ENCODE measurements at places on chromosomes 4 and X.

DNA sequence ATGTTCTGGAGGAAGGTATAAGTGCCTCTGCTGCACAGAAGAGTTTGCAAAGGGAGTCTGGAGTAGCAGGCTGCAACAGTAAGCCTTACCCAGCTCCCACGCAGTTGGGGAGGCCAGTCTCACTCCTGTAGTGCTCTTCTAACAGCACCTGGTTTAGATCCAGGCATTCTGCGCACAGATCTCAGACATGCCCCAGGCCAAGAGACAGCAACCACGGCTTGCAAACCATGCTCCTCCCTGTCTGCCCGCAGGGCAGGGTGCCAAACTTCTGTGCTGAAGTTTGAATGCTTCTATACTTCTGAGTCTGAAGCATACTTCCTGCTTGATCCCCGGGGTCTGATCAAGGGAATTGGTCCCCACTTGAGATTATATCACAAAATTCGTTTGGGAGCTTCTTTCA lies 106.3 kb downstream of the LINC00632 start:
- DNase-seq: no peak

DNA sequence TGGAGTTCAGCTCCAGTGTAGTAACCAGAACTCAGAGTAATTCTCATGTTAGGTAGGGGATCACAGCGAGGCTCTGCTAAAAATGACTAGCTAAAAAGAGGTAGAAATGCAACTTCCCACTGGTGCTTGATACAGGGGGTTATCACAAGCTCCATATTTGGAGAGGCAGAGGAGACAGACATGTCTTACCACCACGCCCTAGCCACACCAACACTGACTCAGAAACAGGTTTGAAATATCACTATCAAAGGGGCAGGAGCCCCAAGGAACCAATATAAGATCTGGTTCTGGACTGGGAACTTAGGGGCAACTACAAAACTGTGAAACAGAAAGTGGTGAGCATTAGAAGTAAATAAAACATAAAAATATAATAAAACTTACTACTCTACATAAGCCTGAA lies 62.9 kb downstream of the IQCM start:
- no peak for DNase-seq

DNA sequence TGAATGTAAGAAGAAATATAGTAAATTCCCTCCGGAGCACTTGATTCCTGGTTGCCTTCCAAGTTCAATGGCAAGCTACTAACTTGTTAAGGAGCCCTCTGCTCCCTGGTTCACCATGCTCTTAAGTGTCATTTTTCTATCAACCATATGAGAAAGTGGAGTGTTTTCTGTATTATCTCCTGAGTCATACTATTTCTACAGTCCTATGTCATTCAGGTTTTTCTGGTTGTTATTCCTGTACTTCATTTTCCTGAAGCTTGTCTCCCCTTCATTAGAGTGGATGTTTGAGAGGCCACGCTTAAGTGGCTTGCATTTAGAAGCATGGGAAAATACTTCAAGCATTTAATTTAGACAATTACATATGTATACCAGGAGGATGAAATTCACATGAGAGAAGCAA lies 14.7 kb upstream of the EPGN start:
- no peak for DNase-seq

GRCh38 chrX:107880054-107880610 lies 54.5 kb downstream of the MID2 start:
- DNase-seq: no peak

- no peak for DNase-seq
These were observed 1.6 kb upstream of the WWC2 start for GRCh38 chr4:183097231-183098018.

- no peak for DNase-seq
These were observed 51.4 kb upstream of the MND1 start for GRCh38 chr4:153292897-153293741.

GRCh38 chr4:53366301-53366716 lies 448 bp upstream of the SCFD2 start:
- no peak for DNase-seq

- DNase-seq: no peak
These were observed 370.2 kb upstream of the SPANXN4 start for GRCh38 chrX:142655507-142655906.

DNA sequence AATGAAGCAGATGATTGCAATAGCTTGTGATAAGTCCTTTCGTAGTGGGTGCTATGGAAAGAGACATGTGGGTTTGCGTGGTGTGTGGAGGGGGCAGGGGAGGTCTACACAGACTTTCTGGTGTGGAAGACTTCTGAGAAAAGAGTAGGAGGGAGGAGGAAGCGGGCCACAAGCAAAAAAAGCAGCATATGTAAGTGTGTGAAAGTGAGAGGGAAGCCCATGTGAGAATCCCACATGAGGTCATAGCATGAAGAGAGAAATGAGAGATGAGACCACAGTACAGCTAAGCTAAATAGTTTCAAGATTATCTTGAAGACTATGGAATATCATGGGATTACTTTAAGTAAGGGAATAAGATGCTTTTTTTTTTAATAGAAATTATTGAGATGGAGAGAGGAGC lies 2039.9 kb upstream of the TENM3 start:
- no peak for DNase-seq

- no peak for DNase-seq
These were observed 52.6 kb downstream of the SGMS2 start for GRCh38 chr4:107877361-107877760.

- DNase-seq: no peak
These were observed 365.4 kb upstream of the TECRL start for GRCh38 chr4:64774626-64775025.

- no peak for DNase-seq
These were observed 6.3 kb downstream of the RAP1GDS1 start for GRCh38 chr4:98267498-98267897.

Measured in activated naive CD8-positive, alpha-beta T cell treated with anti-CD3 and anti-CD28 coated beads, Interleukin-2, amount 50 U/mL, for 16 hours (primary cell).